ENCODE measurements at places on chromosomes 1 and 21.

- DNase-seq, result no peak
These were observed 55.4 kb downstream of the LAMC2 start for GRCh38 chr1:183241471-183241870.

GRCh38 chr1:11407301-11407994 lies 71.5 kb upstream of the DISP3 start:
- DNase-seq, result no peak

DNA sequence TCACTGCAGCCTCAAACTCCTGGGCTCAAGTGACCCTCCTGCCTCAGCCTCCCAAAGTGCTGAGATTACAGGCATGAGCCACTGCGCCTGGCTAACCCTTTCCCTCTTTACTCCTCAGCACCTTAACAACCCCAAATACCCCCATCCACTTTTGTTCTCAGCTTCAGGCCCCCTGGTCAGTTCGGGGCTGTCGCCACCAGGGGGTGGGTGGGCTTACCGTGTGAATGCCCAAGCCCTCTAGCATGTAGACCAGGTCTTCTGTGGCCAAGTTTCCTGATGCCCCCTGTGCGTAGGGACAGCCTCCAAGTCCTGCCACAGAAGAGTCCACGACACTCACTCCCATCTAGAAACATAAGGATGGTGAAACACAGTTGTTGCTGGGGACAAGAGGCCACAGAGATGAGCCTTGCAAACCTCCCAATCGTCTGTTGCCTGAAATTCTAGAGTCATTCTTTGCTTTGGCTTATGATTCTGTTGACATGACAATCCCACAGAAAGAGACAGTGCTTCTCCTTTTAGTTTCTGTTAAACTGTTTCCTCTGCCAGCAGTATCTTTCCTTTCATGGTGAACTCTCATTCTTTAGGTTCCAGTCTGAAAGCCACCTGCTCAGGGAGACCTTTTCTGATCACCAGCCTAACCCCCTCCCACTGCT lies 3.8 kb upstream of the GALE start:
- no peak for DNase-seq

DNA sequence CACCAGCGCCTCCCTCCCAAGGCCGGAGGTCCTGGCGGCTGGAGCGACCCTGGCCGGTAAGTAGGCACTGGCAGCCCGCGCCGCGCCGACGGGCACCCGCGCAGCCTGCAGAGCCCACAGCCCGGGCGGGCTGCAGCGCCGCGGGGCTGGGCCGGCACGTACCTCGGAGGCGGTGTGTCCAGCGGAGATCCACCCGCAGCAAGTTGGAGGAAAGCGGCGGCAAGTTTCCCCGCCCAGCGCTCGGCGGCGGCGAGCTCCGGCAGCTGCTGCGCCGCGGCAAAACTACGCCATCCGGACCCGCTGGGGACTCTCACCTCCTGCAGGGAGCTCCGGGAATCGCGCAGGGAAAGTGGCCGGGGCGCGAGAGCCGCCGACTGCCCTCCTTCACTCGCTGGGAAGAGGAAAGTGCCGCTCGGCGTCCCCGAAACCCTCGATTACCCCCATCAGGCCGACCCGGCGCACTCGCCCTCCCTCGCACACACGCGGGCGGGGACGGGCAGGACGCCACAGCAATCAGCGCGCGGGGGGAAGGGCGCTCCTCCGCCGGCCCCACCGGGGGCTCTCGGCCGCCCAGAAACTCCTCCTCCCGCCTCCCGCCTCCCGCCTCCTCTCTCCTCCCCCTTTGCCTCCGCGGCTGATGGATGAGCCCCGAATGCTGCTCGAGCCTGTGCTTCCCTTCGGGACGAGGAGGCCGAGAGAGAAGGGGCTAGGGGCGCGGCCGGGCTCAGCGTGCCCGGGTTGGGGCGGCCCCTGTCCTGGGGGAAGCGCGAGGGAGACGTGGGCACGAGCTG lies at the start of gene TGFBR3:
Gene TGFBR3, minus strand, starts transcription at position 436 of the 791 bp plus-strand sequence. CDS start 24,620 bp downstream, outside the sequence.
- DNase-seq, result peak; percentile 24

DNA sequence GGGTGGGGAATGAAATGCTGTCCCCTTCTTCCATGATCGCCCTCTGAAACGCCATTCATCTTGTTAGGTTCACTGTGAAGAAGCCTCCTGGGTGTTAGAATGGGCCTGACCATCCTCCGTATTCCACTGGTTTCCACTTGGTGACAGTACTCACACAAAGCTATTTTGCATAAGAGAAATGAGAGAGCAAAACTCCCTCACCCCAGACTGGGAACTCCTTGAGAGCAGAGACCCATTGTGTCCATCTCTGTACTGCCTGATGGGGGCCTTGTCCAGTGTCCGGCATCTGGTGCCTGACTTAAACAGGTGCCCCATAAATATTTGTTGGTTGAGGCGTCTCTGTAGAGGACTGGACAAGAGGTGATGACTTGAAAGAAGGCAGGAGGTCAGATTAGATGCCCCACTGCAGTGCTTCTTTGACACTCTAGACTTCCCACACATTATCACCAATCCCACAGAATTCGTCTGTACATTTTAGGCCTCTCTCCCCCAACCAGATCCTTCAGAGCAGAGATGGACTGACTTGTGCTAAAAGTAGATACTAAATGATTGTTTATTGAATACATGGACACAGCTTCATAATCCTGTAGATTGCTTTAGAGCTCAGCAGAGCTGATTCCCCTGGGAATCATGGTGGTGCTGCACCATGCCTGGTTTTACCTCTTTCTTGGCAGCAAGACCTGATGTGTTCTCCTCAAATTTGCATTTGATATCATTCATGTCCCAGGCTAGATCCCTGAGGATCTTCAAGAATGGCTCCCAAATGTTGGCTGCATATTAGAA lies 22.4 kb upstream of the KCNA2 start:
- no peak for DNase-seq

- DNase-seq, result no peak
These were observed 29.3 kb downstream of the NIBAN1 start for GRCh38 chr1:184945029-184945428.

- no peak for DNase-seq
These were observed 47.1 kb downstream of the COL6A1 start for GRCh38 chr21:46028573-46029091.

DNA sequence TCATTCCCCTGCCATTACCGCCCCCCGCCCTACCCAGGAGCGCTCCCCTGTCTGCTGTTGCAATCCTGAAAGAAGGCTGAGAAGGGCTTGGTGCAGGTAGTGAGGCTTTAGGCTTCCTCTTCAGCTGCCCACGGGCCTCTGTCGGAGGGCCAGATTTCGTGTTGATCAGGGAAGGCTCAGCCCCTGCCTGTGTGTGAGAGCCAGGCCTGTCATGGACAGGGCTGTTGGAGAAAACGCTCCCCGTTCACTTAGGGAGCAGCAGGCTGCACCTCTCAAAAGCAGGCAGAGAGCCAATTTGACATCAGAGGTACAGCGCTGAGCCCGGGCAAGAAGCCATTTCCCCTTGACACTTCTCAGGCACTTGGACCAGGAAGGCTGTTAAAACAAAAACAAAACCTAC lies 19.0 kb downstream of the TEX35 start:
- DNase-seq, result no peak

GRCh38 chr1:172973424-172973823 lies 77.3 kb downstream of the TNFSF18 start:
- no peak for DNase-seq

GRCh38 chr1:153540394-153541361 lies at the start of gene S100A5:
Gene S100A5 (minus strand): TSS chr1:153540934. CDS start chr1:153540191, 743 bp downstream.
- no peak for DNase-seq

DNA sequence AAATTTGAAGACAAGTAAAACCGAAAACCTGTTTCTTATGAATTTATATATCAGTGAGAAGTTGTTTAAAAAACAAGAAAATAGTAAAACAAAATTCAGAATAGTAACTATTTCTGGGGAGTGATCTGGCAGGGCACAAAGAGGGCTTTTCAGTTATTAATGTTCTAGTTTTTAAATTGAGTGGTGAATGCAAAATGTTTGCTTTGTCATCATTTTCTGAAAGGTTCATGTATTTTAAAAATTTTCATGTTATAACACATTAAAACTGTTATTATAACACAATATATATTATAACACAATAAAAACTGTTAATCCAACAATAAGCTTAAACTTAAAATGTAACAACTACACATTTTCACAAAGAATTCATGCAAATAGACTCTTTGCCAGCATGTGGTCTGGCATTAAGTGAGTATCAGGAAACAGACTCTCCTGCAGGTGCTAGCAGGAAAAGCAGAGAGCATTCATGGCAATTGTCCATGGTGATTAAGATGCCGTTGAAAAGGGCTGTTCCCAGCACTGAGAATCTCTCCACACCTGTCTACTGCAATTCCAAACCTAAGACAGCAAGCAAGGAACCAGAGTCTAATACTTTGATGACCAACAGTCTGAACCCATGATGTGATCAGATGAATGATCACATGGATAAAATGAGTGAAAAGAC lies 204.9 kb downstream of the TBX15 start:
- DNase-seq, result no peak

DNA sequence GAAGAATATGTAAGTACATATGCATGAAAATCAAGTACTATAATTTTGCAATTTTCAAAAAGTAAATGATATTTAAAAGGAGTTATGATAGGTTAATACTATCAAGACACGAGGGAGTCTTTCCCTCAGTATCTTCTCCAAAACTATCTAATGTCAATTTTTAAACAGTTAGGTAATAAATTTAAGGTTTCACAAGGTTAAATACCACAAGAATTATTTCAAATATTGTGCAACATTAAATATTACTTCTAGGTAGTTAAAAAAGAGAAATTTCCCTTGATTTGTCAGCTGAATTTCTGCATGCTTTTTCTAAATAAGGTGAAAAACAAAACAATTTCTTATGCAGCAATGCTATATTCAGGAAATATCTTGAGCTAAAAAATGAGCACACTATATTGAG lies 3.5 kb downstream of the CFHR5 start:
- no peak for DNase-seq

GRCh38 chr1:158400871-158401270 lies 1.6 kb upstream of the OR10T2 start:
- DNase-seq, result no peak

GRCh38 chr21:45454060-45454925 lies 49.3 kb downstream of the COL18A1 start:
- no peak for DNase-seq

- DNase-seq, result no peak
These were observed 247.3 kb downstream of the SIPA1L2 start for GRCh38 chr1:232382671-232383070.

GRCh38 chr1:71618766-71619530 lies 538.1 kb upstream of the ZRANB2 start:
- no peak for DNase-seq

DNA sequence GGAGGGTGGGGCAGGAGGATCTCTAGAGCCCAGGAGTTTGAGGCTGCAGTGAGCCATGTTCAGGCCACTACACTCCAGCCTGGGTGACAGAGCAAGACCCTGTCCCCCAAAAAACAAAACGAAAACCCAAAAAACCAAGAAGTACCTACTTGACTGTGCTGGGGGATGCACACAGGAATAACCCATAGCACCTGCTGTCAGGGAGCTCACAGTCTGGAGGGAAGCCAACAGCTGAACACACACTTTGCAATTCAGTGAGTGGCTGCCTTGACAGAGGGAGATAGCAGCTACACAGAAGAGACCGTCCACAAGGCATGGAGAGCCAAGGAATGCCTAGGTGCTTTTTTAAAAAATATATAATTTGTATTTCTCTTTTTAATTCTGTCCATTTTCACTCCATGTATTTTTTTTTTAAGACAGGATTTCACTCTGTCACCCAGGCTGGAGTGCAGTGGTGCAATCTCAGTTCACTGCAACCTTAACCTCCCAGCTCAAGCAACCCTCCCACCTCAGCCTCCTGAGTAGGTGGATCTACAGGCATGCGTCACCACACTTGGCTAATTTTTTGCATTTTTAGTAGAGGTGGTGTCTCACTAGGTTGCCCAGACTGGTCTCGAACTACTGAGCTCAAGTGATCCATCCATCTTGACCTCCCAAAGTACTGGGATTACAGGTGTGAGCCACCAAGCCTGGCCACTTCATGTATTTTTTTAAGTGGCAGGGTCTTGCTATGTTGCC lies 68.7 kb downstream of the NID1 start:
- no peak for DNase-seq

- DNase-seq, result no peak
These were observed 8.8 kb downstream of the ETV3L start for GRCh38 chr1:157090771-157091170.

GRCh38 chr1:116769561-116769977 lies 15.3 kb downstream of the CD2 start:
- no peak for DNase-seq

DNA sequence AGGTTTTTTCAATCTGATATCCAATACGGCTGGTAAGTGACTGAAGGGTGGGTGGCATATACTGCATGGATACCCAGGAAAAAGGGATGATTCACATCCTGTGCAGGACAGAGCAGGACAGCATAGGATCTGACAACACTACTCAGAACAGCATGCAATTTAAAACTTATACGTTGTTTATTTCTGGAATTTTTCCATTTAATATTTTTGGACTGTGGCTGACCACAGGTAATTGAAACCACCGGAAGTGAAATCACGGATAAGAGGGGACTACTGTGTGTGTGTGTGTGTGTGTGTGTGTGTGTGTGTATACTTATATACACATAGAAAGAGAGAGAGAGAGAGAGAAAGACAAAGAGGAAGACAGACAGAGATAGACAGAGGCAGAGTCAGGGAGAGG lies 23.0 kb downstream of the ERICH3 start:
- no peak for DNase-seq

GRCh38 chr1:188719735-188720134 lies 1757.9 kb downstream of the BRINP3 start:
- no peak for DNase-seq

DNA sequence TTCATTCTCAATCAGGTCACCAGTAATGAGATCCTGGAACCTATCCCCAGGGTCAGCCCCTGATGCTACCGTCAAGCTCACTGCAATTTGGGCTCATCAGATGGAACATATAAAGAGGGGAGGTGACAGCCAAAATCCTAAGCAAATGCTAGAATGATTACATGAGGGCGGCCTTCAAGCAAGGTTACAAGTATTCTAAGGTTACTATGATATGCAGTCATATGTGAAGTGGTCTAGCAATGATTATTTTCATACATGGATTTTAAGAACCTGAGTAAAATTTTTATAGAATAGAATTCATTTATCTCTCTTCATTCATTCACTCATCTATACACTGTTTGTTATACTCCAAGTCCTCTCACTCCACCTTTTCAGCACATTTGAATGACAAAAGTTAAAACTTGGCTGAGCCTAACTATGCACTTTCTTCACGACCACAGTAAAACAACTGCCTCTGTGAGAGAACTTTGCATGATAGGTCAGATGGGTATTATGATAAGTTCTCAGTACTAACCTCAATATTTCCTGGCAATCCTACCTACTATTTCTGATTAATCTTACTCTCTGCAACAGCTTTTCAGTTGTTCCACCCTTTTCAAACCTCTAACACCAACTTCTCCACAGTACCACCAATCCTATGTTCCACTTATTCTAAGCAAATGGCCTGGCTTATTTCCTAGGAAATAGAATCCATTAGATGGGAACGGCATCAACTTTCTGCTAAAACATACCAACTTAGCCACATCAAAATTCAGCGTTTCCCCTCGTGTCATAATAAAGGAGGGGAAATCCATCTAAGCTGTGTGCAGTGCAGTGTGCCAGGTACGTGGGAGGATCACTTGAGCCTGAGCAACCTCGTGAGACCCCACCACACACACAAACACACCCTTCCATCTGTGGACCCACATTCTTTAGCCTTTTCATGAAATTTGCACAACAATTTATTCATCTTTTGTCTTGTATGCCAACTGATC lies 32.0 kb downstream of the LHX9 start:
- no peak for DNase-seq
